ENCODE measurements at places on chromosomes 1 and 21.

DNA sequence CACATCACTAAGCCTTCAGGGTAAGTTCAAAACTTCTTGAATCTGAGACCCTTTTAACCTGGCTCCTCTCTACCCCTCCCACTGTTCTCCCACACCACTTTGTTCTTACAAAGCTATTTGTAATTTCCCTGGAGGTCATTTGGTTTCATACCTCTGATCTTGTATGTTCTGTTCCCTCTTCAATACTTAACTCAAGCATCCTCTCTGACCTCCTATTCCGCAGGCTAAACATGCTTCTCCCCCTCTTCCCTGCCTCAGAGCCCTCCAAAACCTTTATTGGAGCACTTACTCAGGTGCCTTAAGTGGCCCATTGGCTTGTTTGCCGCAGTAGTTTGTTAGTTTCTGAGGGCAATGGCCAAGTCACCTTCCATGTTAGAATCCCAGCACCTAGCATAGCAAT, 54.8 kb downstream of the SSX2IP start:
- DNase-seq: no peak

DNA sequence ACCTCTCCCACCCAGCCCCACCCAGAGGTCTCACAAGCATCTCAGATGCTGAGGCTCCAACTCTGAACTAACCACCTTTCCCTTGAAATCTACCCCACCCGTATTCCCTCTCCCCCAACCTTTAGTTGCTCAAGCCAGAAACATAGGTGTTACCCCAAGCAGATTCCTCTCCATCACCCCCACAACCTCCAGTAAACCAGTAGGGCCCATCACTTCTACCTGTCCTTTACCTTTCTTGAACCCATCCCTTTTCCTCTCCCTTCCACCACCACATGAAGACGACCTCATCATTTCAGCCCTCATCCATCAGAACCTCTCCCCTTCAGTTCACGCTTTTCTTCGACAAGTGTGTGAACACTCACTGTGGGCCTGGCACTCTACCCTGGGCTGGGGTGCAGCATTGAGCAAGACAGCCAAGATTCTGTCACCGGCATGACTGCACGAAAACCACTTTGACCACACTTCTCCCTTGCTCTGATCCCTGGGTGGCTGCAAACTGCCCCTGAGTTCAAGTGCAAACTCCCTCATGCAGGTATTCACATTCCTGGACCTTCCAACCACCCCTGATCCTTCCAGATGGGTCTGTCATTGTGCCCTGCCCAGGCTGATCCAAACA, 65.5 kb upstream of the LAPTM5 start:
- peak; percentile 18 for DNase-seq

DNA sequence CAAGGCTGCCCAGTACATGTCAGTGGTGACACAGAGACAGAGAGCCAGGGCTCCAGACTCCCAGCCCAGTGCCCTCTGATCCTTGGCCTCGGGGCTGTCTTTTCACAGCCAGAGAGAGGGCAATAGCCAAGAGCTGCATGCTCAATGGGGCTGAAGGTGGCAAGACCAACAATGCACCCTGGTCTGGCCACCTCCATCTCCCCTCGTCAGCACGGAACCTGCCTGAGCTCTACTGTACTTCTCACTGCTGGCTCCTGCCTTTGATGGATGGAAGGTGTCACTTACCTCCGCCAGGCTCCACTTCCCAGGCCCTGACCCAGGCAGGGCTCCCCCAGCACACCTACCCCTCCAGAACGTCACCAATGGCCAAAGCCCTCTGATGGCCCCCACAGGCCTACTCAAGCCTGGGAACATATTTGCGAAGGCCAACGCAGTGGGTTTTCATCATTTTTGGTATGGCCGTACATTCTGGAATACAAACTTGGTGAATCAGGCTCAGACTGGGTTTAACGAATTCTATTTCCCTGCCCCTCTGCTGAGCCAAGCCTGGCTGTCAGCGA, 88.1 kb downstream of the DMRTB1 start:
- DNase-seq: no peak

DNA sequence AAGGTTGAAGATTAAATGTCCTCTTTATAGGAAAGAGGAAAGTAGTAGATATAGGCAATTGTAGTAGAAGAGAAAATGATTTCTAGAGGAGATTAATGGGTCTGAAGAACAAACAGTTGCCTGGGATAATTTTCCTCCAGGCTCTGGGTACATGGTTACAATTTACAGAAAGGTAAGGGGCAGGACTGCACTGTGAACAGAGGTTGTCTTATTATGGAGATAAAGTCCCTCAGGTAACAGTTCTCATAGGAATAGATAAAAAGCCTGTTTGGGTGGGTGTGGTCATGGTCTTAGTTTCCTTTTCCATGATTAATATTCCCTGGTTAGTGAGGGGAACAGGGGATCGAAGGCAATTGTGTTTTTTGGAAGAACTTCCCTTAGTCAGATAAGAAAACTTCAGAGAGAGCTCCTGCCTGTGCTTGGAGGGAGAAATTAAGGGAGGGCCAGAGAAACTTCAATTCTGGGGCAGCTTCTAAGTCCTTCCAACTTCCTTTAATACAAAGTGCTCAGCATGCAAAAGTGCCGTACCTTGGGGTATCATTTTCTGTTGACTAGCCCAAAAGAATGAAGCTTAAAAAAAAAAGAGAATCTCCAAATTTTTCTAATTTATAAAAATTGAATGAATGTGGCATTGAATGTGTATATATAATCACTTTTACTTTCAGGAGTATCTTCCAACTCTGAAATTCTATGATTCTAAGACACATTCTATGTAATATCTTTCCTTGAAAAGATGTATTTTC, 295.4 kb upstream of the USP25 start:
- no peak for DNase-seq

GRCh38 chr1:214363386-214363785, 82.4 kb downstream of the SMYD2 start:
- peak; percentile 12 for DNase-seq

DNA sequence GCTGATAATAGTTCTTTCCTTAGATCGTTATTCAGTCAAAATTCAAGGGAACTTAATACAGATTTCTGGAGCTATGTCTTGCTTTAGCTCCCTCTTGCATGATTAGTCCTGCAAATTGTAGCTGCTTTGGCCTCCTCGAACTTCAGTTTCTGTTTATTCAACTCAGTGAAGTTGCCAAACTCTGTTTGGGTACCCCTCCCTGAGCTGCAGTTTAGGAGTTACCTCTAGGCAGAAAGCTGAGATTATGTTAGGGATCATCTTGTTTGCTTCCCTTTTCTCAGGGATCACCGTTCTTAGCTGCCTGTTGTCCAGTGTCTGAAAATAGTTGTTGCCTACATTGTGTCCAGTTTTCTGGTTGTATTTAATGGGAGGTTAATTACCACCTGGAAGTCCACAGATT, 43.5 kb downstream of the SNX27 start:
- no peak for DNase-seq

DNA sequence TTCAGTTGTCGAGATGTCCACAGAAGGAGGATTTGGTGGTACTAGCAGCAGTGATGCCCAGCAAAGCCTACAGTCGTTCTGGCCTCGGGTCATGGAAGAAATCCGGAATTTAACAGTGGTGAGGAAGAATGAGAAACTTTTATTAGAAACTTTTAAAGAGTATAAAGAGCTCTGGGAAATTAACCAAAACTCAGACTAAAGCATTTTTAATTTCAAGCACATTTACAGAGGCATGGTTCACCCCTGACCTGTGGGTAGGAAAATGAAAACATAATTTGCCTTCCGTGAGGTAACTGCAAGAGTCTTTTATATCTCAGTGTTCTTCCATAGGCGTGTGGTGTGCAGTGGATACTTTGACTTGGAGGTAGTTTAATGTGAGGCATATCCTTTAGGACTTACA, 44.8 kb upstream of the KCNQ4 start:
- no peak for DNase-seq

DNA sequence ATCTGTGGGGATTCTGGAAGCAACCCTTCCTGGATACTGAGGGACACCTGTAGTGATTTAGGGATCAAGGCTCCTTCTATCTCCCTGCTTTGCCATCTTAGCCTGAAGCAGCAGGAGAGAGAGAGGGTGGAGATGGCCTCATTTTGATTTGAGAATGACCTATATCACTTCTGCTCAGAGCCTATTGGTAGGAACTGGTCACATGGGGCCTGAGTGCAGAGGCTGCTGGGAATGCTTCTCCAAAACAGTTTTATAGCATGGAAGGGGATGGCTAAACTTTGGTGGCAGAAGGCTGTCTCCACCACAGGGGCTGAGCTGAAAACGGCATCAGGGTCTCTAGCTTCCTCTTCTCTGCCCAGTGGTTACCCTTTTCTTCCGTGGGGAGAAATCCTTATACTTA, 105.8 kb downstream of the TBX19 start:
- DNase-seq: no peak

GRCh38 chr1:8858112-8858668, 20.3 kb downstream of the ENO1 start:
- DNase-seq: peak; percentile 65

- DNase-seq: no peak
These were observed 70.6 kb downstream of the GATAD2B start for GRCh38 chr1:153852170-153852569.

GRCh38 chr21:39314143-39315027, 953 bp upstream of the BRWD1 start:
- DNase-seq: peak; percentile 83

DNA sequence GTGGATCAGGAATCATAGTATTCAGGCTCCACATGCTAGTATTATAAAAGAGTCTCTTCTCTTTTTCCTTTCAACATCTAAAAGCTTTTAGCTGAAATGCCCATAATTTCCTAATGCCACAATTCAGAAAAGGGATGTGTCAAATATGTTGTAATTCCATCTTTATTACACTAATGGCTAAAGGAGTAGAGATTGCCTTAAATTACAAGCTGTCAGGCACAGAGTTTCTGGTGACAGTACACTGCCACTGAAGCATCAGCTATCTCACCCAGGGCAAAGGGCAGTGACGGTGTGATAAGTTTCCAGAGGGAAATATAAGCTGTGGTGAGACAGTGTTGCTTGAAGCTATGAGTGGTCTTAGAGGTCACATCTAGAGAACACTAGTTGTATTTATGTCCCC, 581.1 kb downstream of the KCNT2 start:
- no peak for DNase-seq

DNA sequence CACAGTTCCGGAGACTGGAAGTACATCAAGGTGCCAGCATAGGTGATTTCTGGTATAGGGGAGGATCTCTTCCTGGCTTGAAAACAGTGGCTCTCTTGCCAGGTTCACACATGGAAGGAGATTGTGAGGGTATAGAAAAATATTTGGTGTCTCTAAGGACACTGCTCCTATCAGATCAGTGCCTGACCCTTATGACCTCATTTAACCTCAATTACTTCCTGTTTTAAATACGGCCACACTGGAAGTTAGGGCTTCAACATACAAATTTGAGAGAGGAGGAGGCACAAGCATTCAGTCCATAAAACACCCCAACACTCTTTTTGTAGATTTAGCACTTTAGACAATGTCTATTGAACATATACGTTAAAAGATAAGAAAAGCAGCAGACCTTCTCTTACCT, 37.0 kb downstream of the COL6A1 start:
- DNase-seq: no peak

DNA sequence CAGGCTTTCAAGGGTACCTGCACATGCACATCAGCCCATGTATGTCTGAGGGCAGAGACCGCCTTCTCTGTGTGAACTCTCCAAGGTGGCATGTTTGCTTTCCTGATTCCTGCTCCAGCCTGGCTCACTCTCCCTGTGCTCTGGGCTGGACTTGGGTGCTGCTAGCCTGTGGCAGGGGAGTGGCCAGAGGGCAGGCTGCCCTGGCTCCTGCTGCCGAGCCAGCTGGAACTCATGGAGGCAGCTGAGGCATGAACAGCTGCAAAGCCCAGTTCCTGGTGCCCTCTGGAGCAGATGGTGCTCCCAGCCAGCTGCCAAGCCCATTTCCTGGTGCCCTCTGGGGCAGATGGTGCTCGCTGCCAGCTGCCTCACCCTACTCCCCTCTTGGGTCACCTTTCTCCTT, 7.6 kb downstream of the UBL4B start:
- DNase-seq: no peak

- no peak for DNase-seq
These were observed 297.0 kb downstream of the DISC1 start for GRCh38 chr1:231923491-231924041.

DNA sequence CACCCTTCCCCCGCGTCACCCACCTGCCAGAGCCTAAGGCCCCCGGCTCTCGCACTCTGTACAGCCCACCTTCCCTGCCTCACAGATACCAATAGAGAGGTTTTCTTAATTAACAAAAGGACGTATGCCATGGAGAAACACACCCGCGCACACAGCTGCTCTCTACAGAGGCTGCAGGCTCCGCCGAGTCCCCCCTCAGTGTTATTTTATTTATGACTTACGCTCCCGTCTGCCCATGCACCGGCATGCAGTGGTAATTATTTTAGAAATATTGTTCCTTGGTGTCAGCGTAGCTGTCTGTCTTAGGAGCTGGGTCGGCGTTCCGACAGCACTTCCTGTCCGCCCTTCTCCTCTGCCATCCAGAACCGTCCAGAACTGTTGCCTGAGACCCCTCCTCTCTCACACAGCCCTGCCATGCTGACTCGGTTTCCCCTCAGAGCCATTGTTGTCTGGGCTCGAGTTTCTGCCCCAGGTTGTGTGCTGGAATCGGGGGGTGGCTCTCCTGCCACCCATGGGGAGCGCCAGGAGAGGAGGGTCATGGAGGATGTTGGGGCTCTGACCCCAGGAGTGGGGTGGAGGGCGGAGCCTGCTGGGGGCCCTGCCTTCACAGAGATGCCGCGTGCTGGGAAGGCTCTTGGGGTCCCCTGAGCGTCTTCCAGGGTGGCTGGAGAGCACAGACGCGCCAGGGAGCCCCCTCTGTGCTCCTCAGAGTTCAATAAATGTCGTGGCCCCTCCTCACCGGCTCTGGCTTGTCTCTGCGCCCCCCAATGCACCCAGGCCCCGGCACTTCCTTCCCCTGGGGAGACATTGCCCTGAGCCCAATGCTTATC, 39.6 kb upstream of the COL6A1 start:
- no peak for DNase-seq

Measured in activated CD4-positive, alpha-beta T cell treated with anti-CD3 and anti-CD28 coated beads, Interleukin-2, Interleukin-6, amounts not matched to agents 100 ng/mL and 50 ng/mL, durations not matched to agents 16 hours and 8 hours (primary cell).